ENCODE measurements at places on chromosomes 7 and 10. TPM values are rescaled to one million over a fixed set of nuclear protein-coding genes. Genes with fewer than 3 reads are reported as not detected.
A peak's percentile ranks its signal among the peaks of the same experiment; 100 is the strongest.

GRCh38 chr10:129962872-129963640, 1.0 kb downstream of the EBF3 start:
- H3K27me3 ChIP-seq, result peaks cover 61% of the 10 kb centered on the region
- H3K4me3 ChIP-seq, result no peak overlapping the region
- no peak overlapping the region for H3K27ac ChIP-seq

DNA sequence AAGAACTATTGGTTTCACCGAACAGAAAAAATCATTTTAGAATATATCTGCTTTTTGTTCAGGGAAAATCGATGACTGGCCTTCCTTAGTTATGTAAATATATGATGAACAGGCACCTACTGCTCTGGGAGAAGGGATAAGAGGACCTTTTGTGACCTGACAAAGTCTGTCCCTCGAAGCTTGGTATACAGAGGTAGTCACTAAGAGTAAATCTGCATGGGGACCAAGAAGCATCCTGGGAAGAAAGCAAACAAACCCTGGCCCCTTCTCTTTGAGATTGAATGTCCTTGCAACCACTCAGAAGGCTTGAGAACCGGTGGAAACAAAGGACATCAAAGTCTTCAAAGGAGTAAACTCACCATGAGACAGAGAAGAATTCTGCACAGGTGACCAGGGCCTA, 52.3 kb downstream of the SKIDA1 start:
- H3K27ac ChIP-seq, result no peak overlapping the region
- DNase-seq, result no peak
- H3K27me3 ChIP-seq, result no peaks in the 10 kb centered on the region
- H3K36me3 ChIP-seq, result no peaks in the 10 kb centered on the region
- H3K4me1 ChIP-seq, result no peaks in the 10 kb centered on the region

SNX10 gene
- total RNA-seq, result 17.2 TPM

SPDYE16 gene
- 1.4 TPM for total RNA-seq

PTPN20 gene
- 0.78 TPM for total RNA-seq

WDR86 gene
- 2.1 TPM for total RNA-seq

- no peak overlapping the region for H3K4me3 ChIP-seq
- no peaks in the 10 kb centered on the region for H3K4me1 ChIP-seq
- H3K36me3 ChIP-seq, result no peaks in the 10 kb centered on the region
Observed at GRCh38 chr10:34804306-34804705, 10.8 kb downstream of the PARD3 start.

DNA sequence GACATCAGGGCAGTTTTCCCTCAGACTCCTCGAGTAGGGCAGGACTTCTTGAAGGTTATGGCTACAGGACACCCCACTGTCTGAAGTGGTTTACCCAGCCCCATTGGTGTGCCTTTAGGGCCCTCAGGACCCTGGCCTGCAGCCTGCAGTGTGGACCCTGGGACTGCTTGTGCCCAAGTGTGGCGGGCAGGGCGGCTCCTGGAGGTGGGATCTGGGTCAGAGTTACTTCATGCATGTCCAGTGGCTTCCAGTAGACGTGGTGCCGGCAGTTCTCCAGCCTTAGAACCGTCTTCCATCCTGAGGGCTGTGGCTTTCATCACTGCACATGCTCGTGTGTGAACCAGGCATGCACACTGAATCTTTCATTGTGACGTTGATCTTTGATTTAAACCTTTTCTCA, 16.7 kb downstream of the EIF3B start:
- no peak for DNase-seq
- no peak overlapping the region for H3K27ac ChIP-seq
- no peaks in the 10 kb centered on the region for H3K4me1 ChIP-seq
- H3K36me3 ChIP-seq, result peaks cover 91% of the 10 kb centered on the region
- no peak overlapping the region for H3K4me3 ChIP-seq

PIP gene
- total RNA-seq, result not detected

CHST12 gene
- 124 TPM for total RNA-seq

- H3K4me3 ChIP-seq, result no peak overlapping the region
- peak; percentile 66 for DNase-seq
- H3K27me3 ChIP-seq, result no peaks in the 10 kb centered on the region
- H3K36me3 ChIP-seq, result no peaks in the 10 kb centered on the region
- peak overlapping the region; percentile 93 for H3K27ac ChIP-seq
- peaks cover 34% of the 10 kb centered on the region for H3K4me1 ChIP-seq
Observed at GRCh38 chr7:127413962-127414361, 21.5 kb upstream of the ZNF800 start.

NUB1 gene
- 113 TPM for total RNA-seq

UNCX gene
- not detected for total RNA-seq

GRCh38 chr10:88538048-88538447, 45.1 kb downstream of the RNLS start:
- no peaks in the 10 kb centered on the region for H3K4me1 ChIP-seq
- H3K36me3 ChIP-seq, result no peaks in the 10 kb centered on the region
- H3K27ac ChIP-seq, result no peak overlapping the region
- H3K27me3 ChIP-seq, result no peaks in the 10 kb centered on the region
- no peak overlapping the region for H3K4me3 ChIP-seq

C10orf143 gene
- 10.9 TPM for total RNA-seq

- no peaks in the 10 kb centered on the region for H3K27me3 ChIP-seq
- no peak for DNase-seq
- no peak overlapping the region for H3K27ac ChIP-seq
Observed at GRCh38 chr7:48363174-48363573, 191.9 kb downstream of the ABCA13 start.

DNA sequence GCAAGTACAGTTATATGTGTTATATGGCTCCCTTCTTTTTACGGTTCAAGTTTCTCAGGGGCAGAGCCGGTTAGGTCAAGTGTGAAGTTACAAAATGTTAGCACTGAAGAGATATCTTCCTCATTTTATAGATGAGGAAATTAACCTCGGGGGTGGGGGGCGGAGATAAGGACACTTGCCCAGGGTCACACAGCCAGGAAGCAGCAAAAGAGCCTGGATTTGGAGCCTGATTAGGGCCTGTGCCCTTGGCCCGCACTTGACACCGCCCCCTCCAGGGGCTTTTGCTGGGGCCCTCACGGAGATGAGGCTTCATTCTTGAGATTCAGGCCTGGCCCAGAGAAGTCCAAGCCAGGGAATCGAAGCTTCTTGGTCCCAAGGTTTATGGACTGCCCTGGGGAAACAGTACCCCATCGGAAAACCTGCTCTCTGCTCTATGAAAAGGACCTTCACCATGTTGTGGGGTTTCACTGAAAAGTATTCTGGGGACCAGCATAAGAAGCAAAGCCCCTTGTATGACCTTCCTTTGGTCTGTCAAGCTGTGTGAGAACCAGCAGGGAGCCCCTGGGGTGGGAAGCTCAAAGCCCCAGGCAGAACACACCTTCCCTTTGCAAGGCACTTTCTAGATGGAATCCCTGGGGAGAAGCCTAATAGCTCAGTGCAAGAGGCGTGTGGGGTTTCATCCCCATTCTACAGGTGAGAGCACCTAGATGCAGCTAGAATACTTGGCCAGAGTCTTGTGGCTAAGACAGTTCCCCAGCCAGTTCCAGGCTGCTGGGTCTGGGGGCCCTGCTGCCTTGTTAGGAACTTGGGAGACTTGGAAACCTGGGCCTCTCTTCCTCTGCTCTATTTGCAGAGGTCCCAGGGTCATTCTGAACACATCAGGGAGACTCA, 21.9 kb downstream of the UNC5B start:
- DNase-seq, result no peak
- no peaks in the 10 kb centered on the region for H3K36me3 ChIP-seq
- H3K4me3 ChIP-seq, result no peak overlapping the region
- H3K27ac ChIP-seq, result no peak overlapping the region
- H3K27me3 ChIP-seq, result no peaks in the 10 kb centered on the region

AGR3 gene
- not detected for total RNA-seq

SPAM1 gene
- not detected for total RNA-seq

- DNase-seq, result peak; percentile 67
- H3K4me3 ChIP-seq, result no peak overlapping the region
- no peaks in the 10 kb centered on the region for H3K27me3 ChIP-seq
- H3K27ac ChIP-seq, result peak overlapping the region; percentile 75
- peaks cover 20% of the 10 kb centered on the region for H3K4me1 ChIP-seq
Observed at GRCh38 chr10:103800789-103801540, 54.4 kb downstream of the SH3PXD2A start.

Measured in natural killer cell (primary cell).